ENCODE measurements at places on chromosomes 4 and X.

DNA sequence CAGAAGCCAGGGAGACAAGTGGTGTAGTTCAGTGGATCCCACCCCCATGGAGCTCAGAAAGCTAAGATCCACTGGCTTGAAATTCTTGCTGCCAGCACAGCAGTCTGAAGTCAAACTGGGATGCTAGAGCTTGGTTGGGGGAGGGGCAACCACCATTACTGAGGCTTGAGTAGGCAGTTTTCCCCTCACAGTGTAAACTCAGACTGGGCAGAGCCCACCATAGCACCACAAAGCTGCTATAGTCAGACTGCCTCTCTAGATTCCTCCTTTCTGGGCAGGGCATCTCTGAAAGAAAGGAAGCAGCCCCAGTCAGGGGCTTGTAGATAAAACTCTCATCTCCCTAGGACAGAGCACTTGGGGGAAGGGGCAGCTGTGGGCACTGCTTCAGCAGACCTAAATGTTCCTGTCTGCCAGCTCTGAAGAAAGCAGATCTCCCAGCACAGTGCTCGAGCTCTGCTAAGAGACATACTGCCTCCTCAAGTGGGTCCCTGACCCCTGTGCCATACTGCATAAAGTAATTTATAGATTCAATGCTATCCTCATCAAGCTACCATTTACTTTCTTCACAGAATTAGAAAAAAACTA lies 163.2 kb downstream of the HHIP start:
- DNase-seq: no peak

DNA sequence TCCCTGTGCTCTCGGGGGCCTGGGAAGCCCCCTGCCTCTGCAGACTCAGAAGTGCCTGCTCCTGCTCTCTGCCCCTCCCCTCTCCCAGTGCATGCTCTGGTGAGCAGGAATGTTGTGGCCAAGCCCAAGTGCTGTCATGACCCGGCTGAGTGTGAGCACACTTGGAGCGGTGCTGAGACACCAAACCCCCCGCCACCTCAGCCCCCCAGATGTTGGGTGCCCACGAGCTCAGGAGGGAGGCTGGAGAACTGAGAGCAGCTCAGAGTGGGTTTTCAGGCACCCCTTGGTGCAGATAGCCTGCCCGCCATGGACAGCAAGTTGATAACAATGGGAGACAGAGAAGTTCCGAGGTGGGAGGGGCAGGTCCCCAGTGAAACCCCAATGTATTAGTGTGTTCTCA lies 477.4 kb downstream of the ACTRT1 start:
- DNase-seq: peak; percentile 9

DNA sequence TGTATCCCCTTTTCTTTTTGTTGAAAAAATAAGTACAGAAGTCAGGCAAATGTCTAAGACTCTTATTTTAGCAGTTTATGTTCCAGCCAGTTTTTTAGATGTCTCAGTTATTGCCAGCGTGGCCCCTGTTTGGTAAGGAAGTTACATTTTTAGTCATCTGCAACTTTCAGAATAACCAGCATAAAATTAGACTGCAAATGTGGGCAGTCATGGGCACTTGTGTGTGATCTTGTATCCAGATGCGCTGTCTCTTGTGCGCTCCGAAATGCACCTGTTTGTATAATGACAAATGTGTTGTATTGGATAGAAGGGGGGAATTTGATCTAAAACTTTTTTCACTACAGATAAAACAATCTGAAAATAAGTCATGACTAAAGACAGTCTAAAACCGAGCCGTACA lies 44.3 kb upstream of the CLCN4 start:
- no peak for DNase-seq

- no peak for DNase-seq
These were observed 53.7 kb upstream of the HPF1 start for GRCh38 chr4:169811476-169811875.

- no peak for DNase-seq
These were observed 59.7 kb upstream of the PGRMC2 start for GRCh38 chr4:128347175-128347868.

GRCh38 chr4:6329478-6330383 lies 60.1 kb downstream of the WFS1 start:
- no peak for DNase-seq

GRCh38 chr4:151626751-151627150 lies 134.1 kb downstream of the GATB start:
- no peak for DNase-seq

- no peak for DNase-seq
These were observed 15.6 kb upstream of the MAMLD1 start for GRCh38 chrX:150347471-150347870.

DNA sequence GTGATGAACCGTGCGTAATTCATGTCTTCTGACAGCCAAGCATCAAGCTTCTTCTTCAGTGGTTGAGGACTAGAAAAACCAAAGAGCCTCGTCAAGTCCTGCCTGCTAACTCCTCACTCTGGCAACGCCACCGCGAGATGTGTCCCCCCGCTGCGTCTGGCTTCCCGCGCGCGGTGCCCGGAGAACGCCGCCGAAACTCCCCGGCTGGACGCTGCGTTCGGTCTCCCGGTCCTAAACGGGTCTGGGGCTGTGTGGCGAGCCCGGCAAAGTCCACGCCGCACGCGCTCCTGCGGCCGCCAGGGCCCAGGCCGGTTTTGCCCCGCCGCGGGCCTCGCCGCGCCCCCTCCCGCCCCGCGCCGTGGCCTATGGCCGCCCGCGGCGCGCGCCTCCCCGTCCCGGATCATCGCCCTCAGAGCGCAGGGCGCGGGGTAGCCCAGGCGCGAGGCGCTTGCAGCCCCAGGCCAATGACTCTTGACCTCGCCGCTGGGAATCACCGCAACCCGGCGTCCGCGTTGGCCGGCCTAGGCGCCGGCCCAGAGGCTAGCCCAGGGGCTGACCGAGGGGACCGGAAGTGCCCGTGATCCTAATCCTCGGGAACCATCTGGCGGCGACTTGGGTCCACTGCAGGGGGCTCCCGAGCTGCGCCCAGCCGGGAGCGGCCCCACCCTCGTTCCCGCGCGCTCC lies at the start of gene AADAT:
AADAT (minus strand) TSS at position 289 of the 684 bp plus-strand sequence; CDS start at position 23, 266 bp downstream.
- peak; percentile 90 for DNase-seq

GRCh38 chr4:182337366-182337765 lies 94.2 kb downstream of the TENM3 start:
- DNase-seq: no peak

DNA sequence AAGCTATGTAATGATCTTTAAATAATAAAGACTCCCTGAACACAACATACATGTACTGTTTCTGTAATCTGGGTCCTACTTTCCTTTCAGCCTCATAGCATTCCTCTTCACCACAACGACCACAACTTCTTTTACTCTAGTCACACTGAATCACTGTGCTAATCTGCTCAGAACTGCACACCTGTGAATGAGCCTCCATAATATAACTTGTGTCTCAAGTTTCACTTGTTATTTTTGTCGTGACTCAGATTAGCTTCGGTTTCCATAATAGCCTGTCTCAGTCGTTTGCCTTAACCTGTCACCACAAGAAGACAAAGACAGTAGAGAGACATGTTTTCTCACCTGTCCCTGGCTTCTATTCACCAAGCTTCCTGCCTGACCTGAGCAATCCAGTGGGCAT lies 61.8 kb downstream of the MAGED1 start:
- no peak for DNase-seq

- no peak for DNase-seq
These were observed 32.9 kb upstream of the DKK2 start for GRCh38 chr4:107069049-107069448.

DNA sequence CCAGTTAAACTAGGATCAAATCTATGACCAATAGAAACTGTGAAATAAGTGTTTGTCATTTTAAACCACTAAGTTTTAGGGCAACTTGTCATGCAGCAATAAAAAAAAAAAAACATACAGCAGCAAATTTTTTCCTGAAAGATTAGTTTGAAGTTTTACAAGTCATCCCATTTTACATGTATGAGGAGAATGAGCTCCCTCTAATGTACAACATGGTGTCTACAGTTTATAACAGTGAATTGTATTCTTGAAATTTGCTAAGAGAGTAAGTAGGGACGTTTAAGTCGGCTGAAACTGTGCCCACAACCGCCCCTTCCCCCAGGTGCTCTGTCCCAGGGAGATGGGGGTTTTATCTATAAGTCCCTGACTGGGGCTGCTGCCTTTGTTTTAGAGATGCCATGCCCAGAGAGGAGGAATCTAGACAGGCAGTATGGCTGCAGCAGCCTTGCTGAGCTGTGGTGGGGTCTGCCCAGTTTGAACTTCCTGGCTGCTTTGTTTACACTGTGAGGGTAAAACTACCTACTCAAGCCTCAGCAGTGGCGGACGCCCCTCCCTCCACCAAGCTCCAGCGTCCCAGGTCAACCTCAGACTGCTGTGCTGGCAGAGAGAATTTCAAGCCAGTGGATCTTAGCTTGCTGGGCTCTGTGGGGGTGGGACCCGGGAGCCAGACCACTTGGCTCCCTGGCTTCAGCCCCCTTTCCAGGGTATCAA lies 499.3 kb upstream of the CT83 start:
- peak; percentile 12 for DNase-seq

DNA sequence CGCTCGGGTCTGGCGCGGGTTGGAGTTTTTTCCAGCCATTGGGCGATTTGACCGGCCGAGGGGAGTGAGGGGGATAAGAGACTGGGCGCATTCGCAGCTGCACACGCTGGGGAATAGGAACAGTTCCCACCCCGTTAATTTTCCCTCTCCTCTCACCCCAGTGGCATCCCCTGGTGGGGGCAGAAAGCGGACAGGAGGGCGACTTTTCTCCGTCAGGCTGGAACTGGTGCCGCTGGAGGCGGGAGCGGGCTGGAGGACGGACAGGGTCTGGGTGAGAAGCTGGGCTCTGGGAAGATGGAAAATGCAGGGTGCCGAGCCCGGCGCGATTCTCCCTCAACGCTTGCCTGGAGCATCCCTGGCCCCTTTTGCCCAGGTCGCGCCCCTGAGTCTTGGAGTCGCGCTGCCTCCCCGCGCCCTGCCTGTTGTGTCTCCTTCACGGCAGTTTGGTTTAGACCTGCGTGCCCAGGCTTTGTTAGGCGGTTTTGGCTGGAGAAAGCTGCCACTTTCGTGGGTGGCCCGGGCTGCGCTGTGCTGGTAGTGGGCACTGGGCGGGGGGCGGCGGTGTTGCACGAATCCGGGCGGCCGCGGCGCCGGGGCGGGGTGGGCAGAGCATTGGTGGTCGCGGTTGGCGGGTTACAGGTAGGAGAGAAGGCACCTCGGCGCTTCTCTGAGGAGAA lies 2.0 kb downstream of the ADGRL3 start:
- DNase-seq: peak; percentile 47
